NCI-H1930 (cell line): ENCODE measurements at places on chromosomes 4 and X.
A peak's percentile ranks its signal among the peaks of the same experiment; 100 is the strongest.

GRCh38 chrX:136694431-136695087, 46.6 kb downstream of the CD40LG start:
- DNase-seq: peak; percentile 0

DNA sequence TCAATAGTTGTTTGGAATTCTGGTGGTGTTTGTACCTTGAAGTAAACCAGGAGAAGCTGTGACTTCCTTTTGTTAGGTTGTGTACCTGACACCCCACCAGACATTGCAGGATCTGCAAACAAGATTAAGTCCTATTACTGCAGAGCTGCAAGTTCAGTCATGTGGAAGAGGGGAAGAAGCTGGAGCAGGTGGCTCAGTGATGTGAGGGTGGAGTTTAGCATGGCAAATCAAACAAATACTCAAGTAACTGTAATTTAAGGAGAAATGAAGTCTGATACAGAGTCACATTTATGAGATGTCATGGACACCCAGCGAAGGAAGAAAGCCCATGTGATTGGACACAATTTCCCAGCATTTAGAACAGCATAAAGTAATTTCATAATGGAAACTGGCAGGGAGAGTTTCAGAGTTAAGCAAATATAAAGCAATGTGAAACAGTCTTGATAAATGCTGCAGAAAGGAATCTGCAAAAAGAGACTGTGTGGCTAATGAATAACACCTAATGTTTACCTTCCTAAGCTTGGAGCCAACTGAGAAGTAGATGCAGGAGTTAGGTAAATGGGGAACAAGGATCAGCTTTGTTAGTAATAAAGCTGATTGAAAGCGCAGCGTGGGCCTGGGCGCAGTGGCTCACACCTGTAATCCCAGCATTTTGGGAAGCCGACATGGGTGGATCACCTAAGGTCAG, 249.1 kb downstream of the GBA3 start:
- no peak for DNase-seq

DNA sequence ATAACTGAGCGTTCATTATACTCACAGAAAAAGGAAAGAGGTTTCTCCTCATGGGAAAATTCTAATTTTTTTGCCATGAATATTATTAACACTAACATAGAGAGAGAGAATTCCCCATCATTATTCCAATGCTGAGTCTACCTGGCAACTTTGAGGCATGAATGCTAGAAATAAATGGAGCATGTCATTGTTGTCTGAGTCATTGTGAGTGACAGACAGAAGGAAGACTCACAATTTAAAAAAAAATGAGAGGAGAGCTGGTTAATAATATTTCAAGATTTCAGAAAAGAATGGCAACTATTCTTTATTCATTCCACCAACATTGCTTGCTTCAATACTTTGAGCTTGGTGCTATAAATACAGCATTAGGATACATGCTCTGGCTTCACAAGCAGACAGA, 170.4 kb upstream of the HS3ST1 start:
- DNase-seq: no peak

GRCh38 chrX:72255445-72255844, 16.6 kb upstream of the ERCC6L start:
- DNase-seq: no peak

DNA sequence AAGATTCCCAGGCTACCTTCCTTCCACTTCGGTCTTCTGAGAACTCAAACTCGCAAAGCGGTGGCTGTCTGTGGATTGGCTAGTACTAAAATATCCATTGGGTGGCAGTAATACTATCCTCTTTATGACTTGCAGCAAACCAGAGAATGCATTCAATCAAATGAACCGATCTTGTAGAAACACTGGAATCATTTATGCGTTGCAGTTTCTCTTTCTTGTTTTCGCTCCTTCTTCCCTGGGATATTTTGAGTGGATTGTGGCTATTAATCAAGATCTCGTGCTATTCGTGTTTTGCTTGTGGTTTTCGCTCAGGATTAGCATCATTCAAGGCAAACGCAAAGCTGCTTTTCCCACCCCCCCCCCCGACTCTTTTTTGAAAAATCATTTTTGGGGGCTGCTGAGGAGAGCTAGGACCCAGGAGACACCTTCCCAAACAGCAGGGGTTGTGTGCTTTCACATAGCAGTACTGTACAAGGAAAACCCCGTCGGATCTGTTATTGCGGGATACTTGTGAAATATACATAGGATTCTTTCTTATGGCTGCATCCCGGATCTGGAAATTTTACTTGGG, at the start of gene IL1RAPL1:
TSS of gene IL1RAPL1 (plus strand) at position 466 of the 571 bp plus-strand sequence.
- DNase-seq: no peak

- DNase-seq: no peak
These were observed 11.3 kb upstream of the BTC start for GRCh38 chr4:74805601-74806000.

DNA sequence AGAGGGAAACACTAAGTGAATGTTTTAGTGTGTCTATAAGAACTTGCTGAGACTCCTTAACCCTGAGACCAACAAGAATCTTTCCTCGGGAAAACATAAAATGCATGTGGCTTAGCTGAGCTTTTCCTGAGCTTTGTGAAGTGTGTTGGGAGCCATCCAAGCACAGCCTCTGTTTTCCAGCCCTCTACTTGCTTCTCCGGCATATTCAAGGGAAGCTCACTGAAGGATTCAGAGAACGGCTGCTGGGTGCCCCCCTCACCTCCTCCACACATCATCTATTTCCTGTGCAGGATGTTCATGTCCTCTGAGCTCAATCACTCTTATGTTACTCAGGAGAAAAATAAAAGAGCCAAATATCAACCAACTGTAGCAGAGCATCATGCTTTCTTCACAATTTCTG, 492.1 kb downstream of the IL15 start:
- no peak for DNase-seq

DNA sequence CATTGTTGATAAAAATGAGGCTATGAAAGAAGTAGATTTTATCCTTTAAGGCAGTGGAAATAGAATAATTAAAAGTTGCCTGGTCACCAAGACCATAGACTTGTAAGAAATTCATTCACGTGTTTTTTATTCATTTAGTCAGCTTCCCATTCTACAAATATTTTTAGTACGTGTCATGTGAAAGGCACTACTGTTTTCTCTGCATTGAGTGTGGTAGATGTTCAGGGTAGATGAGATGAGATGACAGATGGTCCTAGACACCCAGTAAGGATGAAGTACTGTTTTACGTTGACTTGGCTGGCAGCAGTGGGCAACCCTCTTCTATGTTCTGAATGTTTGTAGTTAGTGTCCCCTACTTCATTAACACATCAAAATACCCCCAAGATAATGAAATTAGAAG, 228.1 kb downstream of the ARHGAP24 start:
- DNase-seq: no peak

DNA sequence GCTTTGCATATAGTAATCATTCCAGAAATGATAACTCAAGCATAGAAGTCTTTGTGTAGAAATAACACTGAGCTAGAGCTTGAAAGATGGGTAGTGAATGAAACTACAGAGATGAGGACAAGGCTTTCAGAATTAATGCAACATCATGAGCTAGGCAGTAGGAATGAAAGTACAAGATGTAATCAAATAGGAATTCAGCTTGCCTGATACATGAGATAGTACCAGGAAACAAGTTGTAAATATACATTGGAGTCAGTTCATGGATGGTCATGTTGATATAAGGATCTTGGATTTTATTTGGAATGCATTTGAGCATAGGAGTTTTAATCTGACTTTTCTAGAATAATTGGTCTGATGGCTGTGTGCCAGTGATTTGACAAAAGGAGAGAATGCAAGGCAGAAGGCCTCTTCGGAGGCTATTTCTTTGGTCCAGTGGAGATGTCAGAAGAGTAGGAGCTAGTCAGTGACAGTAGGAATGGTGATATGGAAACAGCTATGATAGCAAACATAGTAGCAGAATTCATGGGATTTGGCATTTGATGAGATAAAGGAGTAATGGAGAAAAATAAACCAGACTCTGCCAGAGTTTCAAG, 206.4 kb upstream of the PACRGL start:
- DNase-seq: no peak

GRCh38 chrX:115366535-115366934, 77.0 kb downstream of the LUZP4 start:
- no peak for DNase-seq

- DNase-seq: no peak
These were observed 7.6 kb downstream of the WFS1 start for GRCh38 chr4:6277139-6277802.

DNA sequence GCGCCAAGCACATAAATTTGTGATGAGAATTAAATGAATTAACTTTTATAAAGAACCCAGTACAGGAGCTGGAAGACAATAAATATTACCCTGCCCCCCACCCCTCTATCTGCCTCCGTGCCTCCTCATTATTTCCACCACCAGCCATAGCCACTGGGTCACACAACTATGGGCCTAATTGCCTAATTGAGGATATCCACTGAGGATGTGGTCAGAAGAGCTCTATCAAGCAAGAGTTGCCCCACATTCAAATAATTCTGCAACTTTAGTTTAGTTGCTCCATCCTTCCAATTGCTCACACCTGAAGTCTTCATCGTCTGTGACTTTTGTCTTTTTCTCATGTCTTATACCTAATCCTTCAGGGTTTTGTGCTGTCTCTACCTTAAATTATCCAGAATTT, 9.5 kb upstream of the CXCL8 start:
- DNase-seq: no peak

- no peak for DNase-seq
These were observed 108.6 kb downstream of the APOOL start for GRCh38 chrX:85112293-85112692.
